T follicular helper cell (primary cell): ENCODE measurements at places on chromosomes 11 and 22.

DNA sequence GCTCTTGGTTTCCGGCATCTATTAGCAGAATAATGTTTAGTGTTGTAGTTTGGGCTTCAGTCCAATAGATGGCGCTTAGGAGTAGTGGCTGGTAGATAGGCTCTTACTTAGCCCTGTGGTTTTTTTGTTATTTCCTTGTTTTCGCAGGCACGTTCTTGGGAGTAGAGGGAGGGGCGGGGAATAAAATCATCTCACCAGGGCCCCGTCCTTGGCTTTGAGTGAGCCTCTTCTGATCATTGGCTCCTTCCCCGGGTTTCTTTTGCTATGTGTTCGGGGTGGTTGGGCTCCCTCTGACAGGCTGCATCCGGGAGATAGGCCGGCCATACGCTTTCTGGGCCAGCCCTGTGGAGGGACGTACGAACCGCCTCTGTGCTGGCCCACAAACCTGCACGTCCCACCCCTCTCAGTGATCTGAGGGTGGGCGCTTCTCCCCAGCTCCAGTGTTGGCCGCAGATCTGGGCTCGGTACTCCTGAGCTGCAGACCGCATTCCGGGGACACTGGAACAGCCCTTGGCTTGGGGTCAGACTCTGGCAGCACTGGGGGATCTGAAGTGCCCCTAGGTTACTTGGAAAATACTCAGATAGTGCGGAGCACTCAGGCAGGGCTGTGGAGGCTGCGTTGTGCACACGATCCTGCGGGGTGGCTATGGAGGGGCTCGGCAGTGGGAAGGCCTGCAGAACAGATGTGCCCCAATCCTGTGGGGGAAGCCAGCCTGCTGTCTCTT lies 217.0 kb downstream of the DYNC2H1 start:
- DNase-seq = no peak

- DNase-seq = no peak
Observed at GRCh38 chr11:68517121-68517741, 56.7 kb downstream of the PPP6R3 start.

GRCh38 chr11:111963931-111964340 lies 26.8 kb downstream of the DIXDC1 start:
- no peak for DNase-seq

DNA sequence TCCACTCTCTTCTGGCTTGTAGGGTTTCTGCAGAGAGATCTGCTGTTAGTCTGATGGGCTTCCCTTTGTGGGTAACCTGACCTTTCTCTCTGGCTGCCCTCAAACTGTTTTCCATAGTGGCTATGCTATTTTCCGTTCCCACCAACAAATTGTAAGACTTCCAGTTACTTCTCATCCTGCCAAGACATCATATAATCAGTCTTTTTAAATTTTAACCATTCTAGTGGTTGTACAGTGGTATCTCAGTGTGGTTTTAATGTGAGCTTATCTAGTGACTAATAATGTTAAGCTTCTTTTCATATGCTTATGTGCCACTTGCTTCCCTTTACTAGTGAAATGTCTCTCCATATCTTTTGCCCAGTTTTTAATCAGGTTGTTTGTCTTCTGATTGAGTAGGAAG lies 13.6 kb upstream of the TRIM29 start:
- DNase-seq = no peak

DNA sequence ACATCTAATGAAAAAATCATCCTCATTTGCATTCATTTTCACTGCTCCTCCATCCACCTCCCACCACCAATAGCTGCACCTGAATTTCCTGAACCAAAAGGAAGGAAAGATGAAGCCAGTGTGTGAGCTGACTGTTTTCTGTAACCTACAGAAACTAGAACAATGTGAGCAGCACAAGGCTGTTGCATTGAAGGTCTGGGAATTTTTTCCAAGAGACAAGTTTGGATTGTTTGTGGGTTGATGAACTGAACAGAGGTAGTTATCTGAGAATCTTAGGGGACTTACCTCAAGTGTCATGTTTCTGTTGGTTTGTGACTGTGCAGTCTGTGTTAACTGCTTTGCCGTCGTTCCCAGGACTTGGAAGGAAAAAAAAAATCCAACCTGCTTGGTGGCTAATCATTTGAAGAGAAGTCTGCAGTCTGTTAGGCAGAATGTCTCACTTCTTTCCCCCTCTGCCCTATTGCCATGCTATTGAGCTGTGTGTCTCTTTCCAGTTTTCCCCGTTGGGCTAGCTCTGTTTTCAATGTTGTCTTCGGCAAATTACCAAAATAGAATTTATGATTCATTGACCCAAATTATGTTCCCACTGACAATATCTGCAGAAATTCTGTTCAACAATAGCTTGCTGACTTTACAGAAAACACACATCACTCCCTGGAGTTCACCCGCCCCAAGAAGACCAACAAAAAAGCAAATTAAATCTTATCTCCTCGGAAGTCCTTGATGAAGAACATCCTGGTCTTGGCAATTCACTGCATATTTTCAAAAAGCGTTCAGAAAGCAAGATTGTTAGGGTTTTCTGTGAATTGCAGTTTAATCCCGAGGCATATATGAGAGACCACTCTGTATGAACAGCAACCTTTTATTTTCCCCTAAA lies 76.0 kb downstream of the SC5D start:
- DNase-seq = no peak

DNA sequence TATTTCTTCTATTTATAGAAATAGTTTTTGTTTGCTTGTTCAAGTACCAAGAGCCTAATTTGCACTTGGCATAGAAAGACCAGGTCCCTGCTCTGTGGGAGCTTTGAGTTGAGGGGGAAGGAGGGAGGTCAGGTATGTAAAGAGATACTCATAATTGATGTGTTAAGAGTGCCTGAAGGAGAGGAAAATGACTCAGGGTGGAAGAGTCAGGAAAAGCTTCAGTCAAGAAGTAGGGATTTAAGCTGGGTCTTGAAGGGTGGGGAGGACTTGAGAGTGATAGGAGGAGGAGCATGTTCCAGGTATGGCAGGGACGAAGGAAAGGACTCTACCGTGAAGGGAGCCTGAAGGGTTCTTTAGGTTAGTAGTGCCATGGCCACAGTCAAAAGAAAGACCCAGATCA lies 9.0 kb downstream of the RBX1 start:
- no peak for DNase-seq

GRCh38 chr11:81700076-81700475 lies 1033.6 kb downstream of the FAM181B start:
- DNase-seq = no peak
